A549 treated with AZD2906 at 1 μM for 4 hours (cell line): ENCODE measurements at places on chromosomes 13 and 19. TPM values are rescaled to one million over a fixed set of nuclear protein-coding genes. Genes with fewer than 3 reads are reported as not detected.

NMRK2 gene
- not detected in 5 replicates for total RNA-seq

KLK12 gene
- total RNA-seq = not detected in 5 replicates

TSSK6 gene
- total RNA-seq = 1.2 to 1.8 TPM (median 1.6 TPM) in 5 replicates

FSD1 gene
- 8.0 to 9.1 TPM (median 8.3 TPM) in 5 replicates for total RNA-seq

TEAD2 gene
- 12.3 to 18.5 TPM (median 16.9 TPM) in 5 replicates for total RNA-seq

HMG20B gene
- total RNA-seq = 37.4 to 62.5 TPM (median 61.1 TPM) in 5 replicates

SRRM5 gene
- total RNA-seq = 0.60 to 1.0 TPM (median 0.69 TPM) in 5 replicates

FFAR1 gene
- total RNA-seq = 0.02 to 0.06 TPM (median 0.03 TPM) in 4 of 5 replicates, not detected in the other

KLK11 gene
- total RNA-seq = not detected in 5 replicates

KLK10 gene
- 0.17 to 0.65 TPM (median 0.30 TPM) in 5 replicates for total RNA-seq

PLIN4 gene
- 0.09 to 0.15 TPM (median 0.12 TPM) in 5 replicates for total RNA-seq

KCNJ14 gene
- total RNA-seq = 0.80 to 1.6 TPM (median 1.1 TPM) in 5 replicates

PRRG2 gene
- total RNA-seq = 0.85 to 1.1 TPM (median 0.96 TPM) in 5 replicates

GNG8 gene
- total RNA-seq = not detected in 5 replicates

CABP5 gene
- not detected in 5 replicates for total RNA-seq

ZSCAN18 gene
- 1.9 to 3.5 TPM (median 2.1 TPM) in 5 replicates for total RNA-seq

IRGC gene
- not detected in 5 replicates for total RNA-seq
